CD4-positive, alpha-beta T cell treated with Interferon gamma for 1 hour (primary cell): ENCODE measurements at places on chromosomes 2 and 18.

DNA sequence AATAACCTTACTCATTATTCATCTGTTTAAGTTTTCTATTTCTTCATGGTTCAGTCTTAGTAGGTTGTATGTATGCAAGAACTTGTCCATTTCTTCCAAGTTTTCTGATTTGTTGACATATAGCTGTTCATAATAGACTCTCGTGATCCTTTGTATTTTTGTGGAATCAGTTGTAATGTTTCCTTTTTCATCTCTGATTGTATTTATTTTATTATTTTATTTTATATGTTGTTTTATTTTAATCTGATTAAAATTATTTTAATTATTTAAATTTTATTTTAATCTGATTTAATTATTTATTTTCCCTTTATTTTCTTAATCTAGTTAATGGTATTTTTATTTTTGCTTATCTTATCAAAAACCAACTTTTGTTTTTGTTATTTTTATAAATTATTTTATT lies 43.5 kb upstream of the SLC9A2 start:
- DNase-seq: no peak

DNA sequence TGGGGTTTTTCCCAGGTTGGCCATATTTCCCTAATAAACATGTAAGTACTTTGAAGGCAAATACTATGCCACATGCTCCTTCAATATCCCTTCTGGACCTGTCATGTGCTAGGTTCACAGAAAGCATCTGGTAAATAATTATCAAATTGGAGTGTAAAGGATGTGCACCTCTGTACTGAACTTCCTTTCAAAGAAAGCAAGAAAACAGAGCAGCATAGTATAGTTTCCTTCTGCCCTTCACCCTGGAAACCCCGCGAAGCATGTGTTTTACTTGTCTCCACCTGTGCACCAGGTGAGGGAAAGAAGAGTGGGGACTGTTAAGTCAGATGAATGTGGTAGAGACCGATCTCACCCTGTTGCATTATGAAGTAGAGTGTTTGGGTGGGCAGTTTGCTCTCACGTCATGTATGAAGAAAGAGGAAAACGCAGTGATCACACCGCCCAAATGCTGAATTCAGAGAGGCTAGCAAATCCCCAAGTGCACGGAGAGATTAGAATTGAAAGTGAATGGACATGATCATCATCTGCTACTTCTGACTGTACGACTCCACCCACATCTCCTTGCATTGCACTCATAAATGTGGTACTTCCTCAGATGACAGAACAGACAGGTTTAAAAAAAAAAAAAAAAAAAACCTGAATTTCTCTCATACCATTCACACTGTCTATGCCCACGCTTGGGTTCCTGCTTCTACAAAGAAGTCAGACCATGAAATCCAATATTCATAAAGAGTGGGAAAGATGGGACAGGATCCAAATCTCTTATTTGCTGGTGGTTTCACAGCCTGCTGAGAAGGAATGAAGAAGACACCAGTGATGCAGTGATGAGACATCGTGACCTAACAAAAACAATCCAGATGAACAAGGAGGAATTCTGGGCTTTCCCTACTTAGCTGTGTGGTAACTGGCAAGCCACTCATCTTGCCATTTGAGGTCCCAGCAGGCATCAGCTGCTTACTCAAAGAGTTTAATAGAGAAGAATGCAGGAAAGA lies 448.6 kb downstream of the BCL11A start:
- DNase-seq: no peak

DNA sequence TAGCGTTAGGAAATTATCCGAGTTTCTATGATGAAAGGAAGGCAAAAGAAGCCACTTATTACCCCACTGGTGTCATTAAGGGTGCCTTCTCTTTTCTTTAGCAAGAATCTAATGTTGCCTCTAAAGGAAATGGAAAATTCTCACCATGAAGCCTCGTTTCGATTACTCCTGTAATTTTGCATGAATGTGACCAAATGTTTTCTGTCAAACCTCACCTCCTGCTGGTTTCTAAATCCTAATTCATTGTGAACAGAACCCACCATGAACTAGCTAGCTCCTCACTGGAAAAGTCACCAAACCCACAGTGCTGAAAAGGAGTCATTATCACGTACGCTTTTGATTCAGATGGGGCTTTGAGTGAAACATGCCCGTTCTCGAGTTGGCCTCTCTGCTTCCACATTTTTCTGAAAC lies 119.9 kb downstream of the COPS8 start:
- DNase-seq: no peak

DNA sequence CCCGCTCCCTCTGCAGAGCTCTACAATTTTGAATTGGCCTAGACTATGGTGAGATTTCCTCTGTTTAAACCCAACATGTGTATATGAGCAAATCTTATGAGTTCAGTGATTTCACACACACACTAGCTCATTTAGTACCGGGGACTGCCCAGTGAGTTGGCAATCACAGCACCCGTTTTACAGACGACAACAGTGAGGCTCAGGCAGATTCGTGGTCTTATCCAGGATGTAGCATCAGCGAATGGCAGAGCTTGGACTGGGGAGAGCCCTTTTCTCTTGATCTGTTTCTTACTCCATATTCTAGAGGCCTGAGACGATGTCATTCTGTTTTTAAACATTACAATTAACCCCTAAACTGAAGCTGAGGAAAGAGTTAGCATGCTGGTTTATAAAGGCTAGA lies 419.9 kb downstream of the NBAS start:
- DNase-seq: no peak

DNA sequence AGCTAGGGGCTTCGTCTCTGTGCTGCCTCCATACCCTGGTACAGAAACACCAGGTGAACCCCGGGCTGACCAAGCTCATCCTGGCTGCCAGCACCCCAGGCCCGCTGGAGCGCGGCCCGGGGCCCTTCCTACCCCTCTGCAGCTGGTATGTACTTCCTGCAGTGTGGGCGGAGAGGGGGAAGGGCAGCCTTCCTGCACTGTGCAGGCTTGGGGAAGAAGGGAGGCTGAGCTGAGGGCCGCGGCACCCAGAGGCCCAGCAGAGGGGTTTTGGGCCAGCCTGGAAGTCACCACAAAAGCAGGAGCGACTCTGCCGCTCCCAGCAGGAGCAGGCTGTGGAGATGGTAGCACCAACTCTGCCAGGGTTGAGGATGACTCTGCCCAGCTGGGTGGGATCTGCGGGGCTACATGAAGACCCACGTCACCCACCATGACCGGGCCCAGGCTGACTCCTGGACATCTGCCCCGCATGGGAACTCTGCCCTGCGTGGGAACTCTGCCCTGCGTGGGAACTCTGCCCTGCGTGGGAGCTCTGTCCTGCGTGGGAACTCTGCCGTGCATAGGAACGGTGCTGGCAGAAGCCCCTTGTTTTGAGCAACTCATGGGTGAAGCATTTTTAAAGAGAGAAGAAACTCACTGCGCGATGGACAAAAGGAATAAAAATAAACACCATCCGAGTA lies 273.3 kb downstream of the NDUFA10 start:
- peak; percentile 31 for DNase-seq

DNA sequence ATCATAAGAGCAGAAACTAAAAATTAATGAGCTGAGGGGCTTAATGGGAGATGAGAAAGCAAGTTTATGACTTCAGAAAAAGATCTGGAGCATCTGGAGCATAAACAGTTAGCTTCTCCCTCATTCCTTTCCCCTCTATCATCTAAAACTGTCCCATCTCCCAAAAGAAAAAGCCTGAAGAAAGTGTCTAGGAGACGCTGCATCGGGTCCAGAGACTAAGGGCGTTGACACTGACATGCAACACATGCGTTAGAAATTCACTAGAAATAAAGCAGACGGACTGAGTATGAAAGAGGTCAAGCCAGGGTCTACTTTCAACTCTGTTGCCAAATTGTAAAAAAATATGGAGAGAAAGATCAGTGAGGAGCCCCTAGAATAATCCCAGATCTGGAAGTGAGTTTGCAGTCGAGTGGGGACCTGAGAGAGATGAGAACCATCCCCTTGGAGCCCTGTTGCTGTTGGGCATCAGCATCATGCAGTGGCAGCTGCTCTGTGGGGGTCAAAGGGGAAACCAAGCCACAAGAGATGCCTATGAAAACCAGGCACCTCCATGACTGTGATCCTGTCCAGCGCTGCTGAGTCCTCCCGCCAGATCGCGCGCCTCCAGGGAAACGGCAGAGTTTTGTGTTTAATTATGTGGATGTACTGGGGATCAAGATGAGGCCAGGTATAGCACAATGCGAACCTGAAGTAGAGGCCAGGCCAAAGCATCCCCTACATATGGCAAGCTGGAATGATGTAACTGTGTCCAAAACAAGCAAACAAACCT lies 13.9 kb downstream of the ANTXR1 start:
- DNase-seq: no peak

- DNase-seq: no peak
These were observed 22.7 kb downstream of the USP34 start for GRCh38 chr2:61448229-61448628.

DNA sequence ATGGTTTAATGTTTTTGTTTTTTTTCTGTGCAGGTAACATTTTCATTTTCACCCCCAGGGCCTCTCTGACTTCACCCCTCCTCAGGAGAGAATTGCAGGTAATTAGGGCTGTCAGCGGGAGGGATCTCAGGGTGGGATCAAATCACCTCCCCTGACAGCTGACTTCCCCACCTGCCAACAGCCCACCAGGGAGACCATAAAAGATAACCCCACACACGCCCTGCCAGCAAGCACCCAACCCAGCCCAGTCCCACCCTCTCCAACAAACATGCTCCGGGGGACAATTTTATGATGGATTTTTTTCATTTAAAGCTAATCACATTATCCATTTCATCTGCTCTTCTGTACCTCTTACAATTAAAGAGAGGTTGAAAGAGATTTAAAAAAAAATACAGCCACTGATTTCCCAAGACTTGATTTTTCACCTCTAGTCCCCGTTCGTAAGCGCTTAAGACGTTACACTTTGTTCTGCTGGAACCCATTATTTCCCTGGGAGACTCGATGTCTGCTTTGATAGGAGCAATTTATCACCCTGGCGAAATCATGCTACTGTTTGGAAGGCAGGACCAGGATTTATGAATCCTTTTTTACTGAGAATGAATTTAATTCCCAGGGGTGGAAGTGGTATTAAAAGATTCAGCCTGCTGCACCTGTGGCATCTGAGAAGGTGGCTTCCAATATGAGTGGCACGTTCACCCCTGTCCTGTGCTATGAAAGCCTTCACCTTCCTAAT lies 232.9 kb upstream of the ID2 start:
- DNase-seq: no peak

DNA sequence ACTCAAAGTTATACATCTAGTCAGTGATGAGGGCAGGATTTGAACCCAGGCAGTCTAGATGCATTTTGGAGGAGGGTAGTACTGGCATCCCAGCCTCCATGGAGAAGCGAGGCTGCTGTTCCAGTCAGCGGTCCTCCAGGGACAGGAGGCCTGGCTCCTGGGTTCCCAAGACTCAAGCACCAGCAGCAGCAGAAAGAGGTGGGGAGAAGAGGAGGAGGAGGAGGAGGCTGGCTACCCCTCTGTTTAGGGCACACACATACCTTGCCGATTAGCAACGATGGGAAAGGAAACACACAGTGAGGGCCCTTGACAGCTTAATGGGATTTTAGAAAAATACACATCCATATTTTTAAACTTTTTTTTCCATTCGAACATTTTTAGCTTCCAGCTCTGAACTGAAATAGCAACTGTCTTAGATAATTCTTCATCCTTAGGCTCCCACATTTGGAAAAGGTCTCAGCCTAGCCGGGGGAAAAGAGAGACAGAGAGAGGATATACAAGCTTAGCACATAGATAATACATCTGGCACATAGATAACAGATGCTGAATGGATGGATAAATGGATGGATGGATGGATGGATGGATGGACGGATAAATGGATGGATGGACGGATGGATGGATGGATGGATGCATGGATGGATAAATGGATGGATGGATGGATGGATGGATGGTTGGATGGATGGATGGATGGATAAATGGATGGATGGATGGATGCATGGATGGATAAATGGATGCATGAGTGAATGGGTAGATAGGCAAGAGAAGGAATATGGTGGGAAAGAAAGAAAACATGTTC lies 87.9 kb downstream of the LBH start:
- DNase-seq: no peak

DNA sequence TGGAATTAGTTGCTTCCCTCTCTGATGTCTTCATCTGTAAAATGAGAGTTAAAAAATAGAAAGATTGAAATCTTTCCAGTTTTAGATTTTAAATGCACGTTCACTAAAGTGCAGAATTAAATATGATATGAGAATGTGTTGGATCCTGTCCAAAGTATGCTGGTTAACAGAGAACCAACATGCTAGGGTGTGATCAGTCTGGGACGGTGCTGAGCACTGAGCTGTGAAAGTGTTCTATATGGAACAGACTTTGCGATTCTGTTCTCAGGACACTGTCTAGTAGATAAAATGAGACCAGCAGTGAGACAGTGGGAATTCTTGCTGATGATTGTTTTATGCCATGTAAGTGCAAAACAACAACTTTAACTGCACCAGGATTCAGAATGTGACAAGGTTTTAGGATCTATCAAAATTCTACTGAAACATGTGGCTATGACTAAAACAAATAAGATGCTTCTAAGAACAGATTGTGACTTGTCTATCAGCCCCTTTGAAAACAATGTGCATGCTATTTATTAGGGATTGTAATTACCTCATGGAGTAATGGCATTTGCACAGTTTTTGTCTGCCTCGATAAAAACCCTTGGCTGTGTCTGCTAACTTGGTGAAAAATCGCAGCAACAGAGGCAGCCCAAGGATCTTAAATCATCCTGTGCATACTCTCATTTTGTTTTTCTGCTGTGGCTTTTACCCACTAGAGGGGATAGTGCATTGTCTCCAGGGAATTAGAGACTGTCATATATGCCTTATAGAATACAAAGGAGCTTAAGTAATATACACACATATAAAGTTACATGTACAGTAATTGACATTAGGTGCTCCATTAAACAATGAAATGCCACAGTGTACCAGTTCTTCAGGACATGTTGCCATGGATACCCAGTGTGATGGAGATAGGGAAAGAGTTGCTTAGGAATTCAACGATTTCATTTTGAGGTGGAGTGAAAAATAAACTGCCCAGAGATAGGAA lies 55.1 kb downstream of the MAP3K20 start:
- no peak for DNase-seq

GRCh38 chr2:39871291-39871761 lies 92.3 kb upstream of the THUMPD2 start:
- no peak for DNase-seq

DNA sequence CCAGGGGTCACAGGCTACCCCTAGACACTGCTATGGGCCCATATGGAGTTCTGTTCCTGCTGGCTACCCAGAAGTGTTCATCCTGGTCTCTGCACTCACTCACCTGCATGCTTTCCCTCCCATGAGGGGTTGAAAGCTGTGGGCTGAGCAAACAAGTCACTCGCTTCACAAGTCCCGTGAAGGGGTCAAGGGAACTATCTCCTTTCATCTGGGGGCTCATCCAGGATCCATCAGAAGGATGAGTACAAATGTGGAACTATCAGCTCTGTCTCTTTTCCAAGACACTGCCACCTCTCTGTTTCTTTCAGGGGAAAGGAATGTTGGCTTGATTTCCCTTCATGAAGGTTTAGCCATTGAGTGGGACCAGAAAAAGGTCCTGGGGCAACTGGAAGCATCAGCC lies 21.7 kb downstream of the SULT1C4 start:
- no peak for DNase-seq
